ENCODE measurements at places on chromosomes 7 and 10. TPM values are rescaled to one million over a fixed set of nuclear protein-coding genes. Genes with fewer than 3 reads are reported as not detected.

DNA sequence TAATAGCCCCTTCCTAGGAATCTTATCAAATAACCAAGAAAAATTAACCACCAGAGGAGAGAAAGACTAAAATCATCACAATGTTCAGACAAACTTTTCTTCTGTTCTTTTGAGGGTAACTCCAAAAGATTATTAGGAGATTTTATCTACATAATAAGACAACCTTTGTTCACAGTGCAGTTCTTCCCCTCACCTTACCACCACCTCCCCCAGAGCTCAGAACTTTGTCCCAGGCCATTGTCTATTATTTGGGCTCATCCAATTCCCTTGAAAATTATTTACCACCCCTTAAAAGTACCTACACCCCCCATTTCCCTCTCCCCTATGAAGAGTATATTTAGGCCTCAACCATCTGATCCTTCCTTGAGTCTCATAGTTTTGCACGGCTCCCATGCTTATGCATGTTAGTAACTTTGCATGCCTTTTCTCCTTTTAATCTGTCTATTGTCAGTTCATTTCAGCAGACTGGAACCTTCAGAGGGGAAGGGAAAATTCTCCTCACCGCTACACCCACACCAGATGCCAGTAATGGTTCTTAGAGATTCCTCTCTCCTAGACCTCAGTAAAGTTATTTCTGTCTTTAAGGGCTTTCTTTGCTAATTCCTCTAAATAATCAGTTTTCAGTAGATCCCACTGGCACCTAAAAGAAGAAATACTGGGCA lies 234.9 kb downstream of the SKIDA1 start:
- DNase-seq = no peak

DNA sequence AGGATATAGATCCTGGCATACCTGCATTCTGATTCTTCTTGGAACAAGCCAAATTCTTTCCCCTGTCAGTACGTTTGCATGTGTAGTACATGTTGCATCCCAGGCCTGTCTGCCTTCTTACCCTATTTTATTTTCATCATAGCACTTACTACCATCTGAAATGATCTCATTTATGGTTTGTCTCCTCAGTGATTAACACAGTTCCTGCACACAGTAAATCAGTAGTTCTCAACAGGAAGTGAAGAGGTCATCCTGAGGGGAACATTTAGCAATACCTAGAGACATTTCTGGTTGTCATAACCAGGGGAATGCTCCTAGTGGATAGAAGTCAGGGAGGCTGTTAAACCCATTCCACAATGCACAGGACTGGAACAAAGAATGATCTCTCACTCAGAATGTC lies 38.2 kb upstream of the SLC26A4 start:
- DNase-seq = peak; percentile 45

Gene TAS2R5
- total RNA-seq = 1.4 TPM

GRCh38 chr10:107813451-107814162 lies 649.1 kb upstream of the SORCS1 start:
- DNase-seq = no peak

Gene HKDC1
- total RNA-seq = 0.16 TPM

GRCh38 chr7:87060288-87060537 lies 759 bp upstream of the ELAPOR2 start:
- DNase-seq = no peak

- peak; percentile 93 for DNase-seq
These were observed 12.7 kb downstream of the ZMIZ1 start for GRCh38 chr10:79081353-79082034.

GRCh38 chr7:71630516-71630915 lies 498.6 kb downstream of the GALNT17 start:
- no peak for DNase-seq

DNA sequence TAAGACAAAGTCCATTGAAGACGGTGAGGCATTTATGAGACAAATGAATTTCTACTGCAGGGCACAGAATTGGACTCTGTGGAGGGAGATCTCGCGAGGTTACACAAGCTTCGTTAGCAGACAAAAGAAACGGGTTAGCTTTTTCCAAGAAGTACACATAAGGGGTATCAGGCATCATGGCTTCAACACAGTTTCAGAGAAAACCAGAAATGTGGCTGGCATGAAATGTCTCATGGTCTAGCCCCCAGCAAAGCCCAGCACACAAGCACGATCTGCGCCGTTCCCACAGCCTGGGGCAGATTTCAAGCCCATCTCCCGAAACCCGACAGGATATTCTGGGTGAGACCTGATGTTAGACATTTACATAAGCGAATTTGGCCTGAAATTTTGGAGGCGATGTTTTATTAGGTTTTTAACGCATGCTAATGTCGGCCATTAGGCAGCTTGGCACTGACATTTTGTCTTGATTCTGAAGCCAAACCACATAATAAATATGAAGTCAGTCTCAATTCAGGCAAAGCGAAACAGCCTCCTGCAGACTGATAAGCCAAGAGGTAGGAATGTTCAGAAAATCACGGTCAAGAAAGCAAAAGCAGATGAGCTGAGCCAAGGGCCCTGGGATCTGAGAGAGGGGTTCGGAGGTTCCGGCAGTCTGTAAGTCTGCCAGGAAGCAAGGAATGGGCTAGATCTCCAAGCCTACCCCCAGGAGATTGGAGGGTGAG lies 240.5 kb downstream of the PRPF18 start:
- peak; percentile 89 for DNase-seq

Gene ITGB1
- total RNA-seq = 3,050 TPM

GRCh38 chr10:43749940-43750552 lies 101.4 kb upstream of the ZNF32 start:
- peak; percentile 9 for DNase-seq

Gene CDK14
- 44.8 TPM for total RNA-seq

DNA sequence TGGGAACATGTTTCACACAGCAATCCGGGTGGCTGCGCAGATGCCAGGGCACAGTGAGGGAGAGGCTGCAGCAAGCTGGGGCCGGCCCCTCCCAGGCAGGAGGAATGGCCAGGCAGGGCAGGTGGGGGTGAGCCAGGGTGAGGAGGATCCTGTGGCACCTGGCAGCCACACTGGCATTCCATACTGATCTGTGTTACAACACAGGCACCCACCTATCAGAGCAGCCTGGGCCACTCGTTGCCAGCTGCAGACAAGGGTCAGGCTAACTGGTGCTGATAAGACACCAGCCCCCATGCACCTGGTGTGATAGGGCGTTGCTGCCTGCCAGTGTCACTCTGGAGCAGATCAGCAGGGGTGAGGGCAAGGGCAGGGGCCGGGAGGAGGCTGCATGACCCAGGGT lies 16.6 kb upstream of the RET start:
- no peak for DNase-seq

Data from fibroblast of the aortic adventitia (primary cell).